ENCODE measurements at places on chromosomes 4 and X. TPM values are rescaled to one million over a fixed set of nuclear protein-coding genes. Genes with fewer than 3 reads are reported as not detected.

FOXR2 gene
- not detected for total RNA-seq

SERPINA7 gene
- not detected for total RNA-seq

TLR3 gene
- 10.7 TPM for total RNA-seq

CNKSR2 gene
- 3.0 TPM for total RNA-seq

SYP gene
- 1.1 TPM for total RNA-seq

ARHGAP10 gene
- 30.6 TPM for total RNA-seq

NXF2B gene
- not detected for total RNA-seq

AKAP14 gene
- not detected for total RNA-seq

EMCN gene
- 31.5 TPM for total RNA-seq
